Suppressor macrophage treated with lipopolysaccharide for 1 hour (primary cell): ENCODE measurements at places on chromosomes 3 and 15.
A peak's percentile ranks its signal among the peaks of the same experiment; 100 is the strongest.

- DNase-seq: no peak
These were observed 78.1 kb upstream of the EOMES start for GRCh38 chr3:27800261-27800660.

GRCh38 chr15:88246666-88247446 is 9.7 kb downstream of the NTRK3 start:
- peak; percentile 80 for DNase-seq

- DNase-seq: peak; percentile 36
These were observed 93.2 kb upstream of the ARHGEF3 start for GRCh38 chr3:56894881-56895431.

- peak; percentile 38 for DNase-seq
These were observed 11.2 kb downstream of the SH2D7 start for GRCh38 chr15:78103406-78104118.

- peak; percentile 76 for DNase-seq
These were observed 43.4 kb downstream of the FBXO22 start for GRCh38 chr15:75947092-75947491.

GRCh38 chr15:53611145-53611920 is 148.1 kb downstream of the WDR72 start:
- DNase-seq: no peak

GRCh38 chr3:33438881-33439545 is 1.2 kb downstream of the UBP1 start:
- peak; percentile 47 for DNase-seq

- no peak for DNase-seq
These were observed 4.4 kb downstream of the NR2F2 start for GRCh38 chr15:96334705-96335410.

- peak; percentile 23 for DNase-seq
These were observed 45.0 kb downstream of the CCR1 start for GRCh38 chr3:46162975-46163555.

GRCh38 chr3:106629215-106629832 is 747.9 kb upstream of the CCDC54 start:
- no peak for DNase-seq

- no peak for DNase-seq
These were observed 75.1 kb upstream of the PHLDB2 start for GRCh38 chr3:111784001-111784400.

GRCh38 chr15:52246686-52247431 is 48.7 kb downstream of the MYO5C start:
- peak; percentile 82 for DNase-seq

GRCh38 chr3:195182470-195182795 is 88.5 kb downstream of the XXYLT1 start:
- no peak for DNase-seq

GRCh38 chr3:10116928-10117327 is 1.5 kb downstream of the BRK1 start:
- no peak for DNase-seq

DNA sequence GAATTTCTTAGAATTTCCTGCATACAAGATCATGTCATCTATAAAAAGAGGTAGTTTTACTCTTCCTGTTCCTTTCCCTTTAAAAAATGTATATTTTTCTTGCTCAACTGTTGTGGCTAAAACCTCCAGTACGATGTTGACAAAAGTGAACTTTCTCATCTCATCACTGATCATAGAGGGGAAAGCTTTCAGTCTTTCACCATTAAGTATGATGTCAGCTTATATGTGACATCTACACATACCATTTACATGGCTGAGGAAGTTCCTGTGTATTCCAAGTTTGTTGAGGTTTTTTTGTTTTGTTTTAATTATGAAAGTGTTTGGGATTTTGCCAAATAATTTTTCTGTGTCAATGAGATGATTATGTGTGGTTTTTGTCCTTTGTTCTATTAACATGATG is 173.6 kb downstream of the PLD1 start:
- peak; percentile 80 for DNase-seq

GRCh38 chr3:84066915-84067314 is 891.9 kb upstream of the CADM2 start:
- DNase-seq: no peak

DNA sequence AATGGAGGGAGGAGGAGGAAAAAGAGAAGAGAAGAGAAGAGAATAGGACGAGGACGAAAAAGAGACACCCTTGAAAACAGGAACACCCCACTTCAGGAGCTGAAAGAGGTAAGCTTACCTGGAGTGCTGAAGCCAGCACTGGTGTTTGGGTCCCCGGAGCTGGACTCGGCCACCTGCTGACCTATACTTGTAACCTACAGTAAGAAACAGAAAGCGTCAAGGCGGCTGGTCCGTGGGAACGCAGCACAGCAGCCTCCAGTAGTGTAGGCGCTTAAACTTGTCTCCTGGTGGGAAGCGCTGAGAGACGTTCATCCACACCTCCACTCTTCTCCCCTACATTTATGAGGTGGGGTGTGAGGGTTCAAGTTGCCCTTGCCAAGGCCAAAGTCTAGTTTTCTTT is 141.0 kb downstream of the NSMCE3 start:
- DNase-seq: no peak

DNA sequence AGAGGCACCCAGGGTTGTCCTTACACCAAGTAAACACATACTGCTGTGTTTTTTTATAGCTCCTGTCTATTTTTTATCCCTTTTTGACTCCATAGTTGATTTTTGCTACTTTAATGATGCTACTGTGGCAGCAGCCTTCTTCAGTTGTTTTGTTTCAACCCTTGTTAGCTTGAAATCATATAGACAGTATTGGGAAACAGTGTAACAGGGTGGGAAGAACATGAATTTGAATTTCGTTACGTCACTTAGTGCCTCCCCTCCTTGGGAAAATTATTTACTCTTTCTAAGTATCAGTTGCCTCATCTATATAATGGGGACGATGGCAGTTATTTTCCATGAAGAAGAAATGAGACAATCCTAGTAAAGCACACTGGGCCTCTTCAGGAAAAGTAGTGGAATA is 409.8 kb upstream of the TPRG1 start:
- DNase-seq: no peak

GRCh38 chr3:82259994-82260393 is 498.5 kb upstream of the GBE1 start:
- no peak for DNase-seq

- no peak for DNase-seq
These were observed 7.9 kb downstream of the RBP2 start for GRCh38 chr3:139468399-139468798.

GRCh38 chr3:24764236-24764915 is 269.7 kb upstream of the THRB start:
- DNase-seq: no peak

GRCh38 chr3:119073258-119074001 is 38.8 kb upstream of the IGSF11 start:
- DNase-seq: no peak

DNA sequence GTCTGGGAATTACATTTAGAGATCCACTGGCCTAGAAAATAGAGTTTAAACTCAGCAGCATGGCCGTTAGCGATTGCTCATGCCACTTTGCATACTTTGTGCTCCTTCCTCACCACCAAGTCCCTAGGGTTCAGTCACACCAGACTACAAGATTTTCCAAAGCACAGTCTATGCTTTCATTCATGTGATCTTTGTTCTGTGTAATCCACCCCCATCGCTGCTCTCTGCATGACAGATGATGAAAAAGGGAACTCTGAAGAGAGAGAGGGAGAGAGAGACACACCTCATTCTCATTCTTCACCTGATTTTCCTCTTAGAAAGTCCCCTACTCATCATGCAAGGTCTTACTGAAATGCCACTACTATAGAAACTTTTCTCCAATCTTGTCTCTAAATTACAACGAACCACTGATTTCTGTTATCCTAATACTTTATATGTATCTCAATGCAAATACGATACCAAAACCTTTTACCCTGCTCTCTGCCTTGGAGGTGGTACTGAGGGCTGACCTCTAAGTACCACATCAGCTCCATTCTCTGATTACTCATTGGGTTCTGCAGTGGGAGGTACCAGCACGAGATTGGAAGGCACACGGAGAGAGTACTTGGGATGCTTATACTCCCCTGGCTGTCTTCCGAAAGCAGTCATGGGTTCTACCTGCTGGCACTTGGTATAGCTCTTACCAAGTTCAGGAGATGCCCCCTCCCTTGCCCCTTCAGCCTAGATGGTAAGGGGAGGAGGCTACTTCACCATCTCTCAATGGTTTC is 1.1 kb upstream of the PARP15 start:
- peak; percentile 81 for DNase-seq

DNA sequence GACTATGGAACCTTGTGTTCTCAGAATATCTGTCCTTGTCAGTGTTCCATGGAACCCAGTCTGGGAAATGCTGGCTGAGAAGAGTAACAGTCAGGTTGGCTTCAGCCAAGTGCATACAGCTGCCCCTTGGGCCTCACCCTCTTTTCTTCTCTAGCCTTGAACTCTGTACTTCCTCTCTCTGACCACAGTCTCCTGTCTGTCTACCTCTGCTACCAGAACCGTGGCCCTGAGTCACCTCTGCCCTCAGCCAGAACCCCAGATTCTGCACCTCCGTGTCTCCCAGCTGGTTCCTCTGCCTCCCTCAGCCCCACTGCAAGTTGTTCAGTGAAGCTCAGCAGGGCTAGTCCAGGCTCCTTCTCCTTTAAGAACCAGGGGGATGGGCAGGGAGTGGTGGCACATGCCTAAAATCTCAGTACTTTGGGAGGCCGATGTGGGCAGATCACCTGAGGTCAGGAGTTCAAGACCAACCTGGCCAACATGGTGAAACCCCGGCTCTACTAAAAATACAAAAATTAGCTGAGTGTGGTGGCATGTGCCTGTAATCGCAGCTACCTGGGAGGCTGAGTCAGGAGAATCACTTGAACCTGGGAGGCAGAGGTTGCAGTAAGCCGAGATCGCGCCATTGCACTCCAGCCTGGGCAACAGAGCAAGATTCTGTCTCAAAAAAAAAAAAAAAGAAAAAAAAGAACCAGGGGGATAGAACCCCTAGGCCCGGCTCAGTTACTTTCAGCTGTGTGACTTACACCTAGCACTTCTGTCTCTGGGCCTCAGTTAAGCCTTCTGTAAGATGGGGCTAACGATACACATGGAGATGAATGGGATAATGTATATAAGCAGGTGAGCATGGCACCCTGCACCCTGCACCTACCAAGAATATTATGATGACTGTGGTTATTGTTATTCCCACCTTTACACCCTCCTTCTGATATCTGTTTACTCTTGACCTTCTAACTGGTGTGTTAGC is 24.3 kb upstream of the TATDN2 start:
- DNase-seq: no peak

GRCh38 chr15:39969002-39969394 is 35.1 kb downstream of the EIF2AK4 start:
- DNase-seq: no peak

GRCh38 chr3:142817897-142818296 is 71.0 kb downstream of the PCOLCE2 start:
- DNase-seq: no peak

GRCh38 chr3:149356044-149356592 is 21.3 kb downstream of the TM4SF1 start:
- DNase-seq: no peak

DNA sequence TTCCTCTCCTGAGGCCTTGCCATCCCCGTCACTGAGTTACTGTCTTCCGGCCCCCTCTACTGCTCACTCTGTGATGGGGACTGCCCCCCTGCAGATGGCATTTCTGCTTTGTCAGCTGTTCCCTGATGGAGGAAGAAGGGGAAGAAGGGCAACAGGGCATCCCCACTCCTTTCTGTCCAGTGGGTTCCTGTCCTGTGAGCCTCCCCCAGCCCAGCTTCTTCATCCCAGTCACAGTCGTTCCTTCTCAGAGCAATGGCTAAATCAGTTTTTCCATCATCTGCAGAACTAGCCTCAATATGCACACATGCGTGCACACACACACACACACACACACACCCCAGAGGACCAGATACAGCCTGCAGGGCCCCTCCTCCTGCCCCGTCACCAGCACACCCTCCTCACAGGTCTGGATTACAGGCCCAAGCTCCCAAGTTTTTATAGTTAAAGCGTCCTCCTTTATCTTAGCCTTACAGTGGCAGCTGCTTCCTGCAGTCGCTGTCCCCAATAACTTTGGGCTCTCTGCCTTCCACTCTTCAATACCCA is 21.4 kb downstream of the ALDH1L1 start:
- no peak for DNase-seq

DNA sequence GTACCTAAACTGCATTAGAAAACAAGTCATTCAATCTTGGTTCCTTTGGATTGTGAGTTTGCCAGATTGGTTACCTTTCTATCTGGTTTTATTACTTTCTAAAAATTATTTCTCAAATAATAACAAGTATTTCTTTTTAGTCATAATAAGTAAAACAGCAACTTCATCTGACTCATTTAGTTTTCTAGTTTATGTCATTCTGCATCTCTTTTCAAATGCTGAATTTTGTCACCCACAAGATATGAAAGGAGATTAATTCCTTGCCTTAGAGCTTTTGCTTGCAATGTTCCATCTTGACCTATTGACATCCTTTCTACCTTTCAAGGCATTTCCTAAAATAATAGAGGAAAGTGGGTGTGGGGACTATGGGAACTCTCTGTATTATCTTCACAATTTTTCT is 253.6 kb upstream of the PEX5L start:
- no peak for DNase-seq

DNA sequence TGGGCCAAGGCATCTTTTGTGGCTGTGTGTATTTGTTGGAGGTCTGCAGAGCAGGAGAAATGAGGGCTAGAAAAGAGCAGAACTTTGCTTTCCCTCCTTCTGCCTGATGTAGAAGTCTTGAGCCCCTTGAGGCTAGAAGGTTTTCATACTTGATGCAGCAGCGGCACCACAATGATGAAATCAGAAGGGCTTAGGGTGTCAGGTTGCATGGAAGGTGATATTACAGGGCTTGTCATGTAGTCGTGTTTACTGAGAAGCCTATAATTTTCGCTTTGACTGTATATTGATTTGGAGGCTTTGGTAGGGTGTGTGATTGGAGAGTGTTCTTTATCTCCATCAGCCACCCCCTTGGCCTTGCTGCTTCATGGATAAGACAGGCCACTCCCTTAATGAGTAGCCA is 339.8 kb downstream of the THSD4 start:
- no peak for DNase-seq

- no peak for DNase-seq
These were observed 218.0 kb upstream of the ROBO1 start for GRCh38 chr3:79985816-79986215.
